ENCODE measurements at places on chromosomes 1 and 21.

DNA sequence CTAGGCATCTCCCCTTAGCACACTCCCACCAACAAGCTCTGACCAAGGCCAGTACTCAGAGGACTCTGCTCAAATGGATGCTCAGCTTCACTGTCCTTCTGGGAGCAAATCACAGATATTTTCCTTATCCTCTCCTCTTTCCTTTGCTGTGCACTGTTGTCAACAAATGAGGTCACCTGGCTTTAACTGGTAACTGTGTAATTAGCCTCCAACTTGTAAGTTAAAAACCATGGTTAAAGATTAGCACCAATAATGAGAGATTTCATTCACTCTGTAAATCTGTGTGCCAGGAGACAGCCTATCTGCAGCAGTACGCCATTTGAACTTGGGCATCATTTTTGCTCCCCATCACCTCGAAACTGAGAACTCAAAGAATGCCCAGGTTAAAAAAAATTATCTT lies 149.5 kb downstream of the GABPA start:
- no peak for DNase-seq

GRCh38 chr1:181141431-181141910 lies 53.0 kb downstream of the IER5 start:
- DNase-seq = no peak

DNA sequence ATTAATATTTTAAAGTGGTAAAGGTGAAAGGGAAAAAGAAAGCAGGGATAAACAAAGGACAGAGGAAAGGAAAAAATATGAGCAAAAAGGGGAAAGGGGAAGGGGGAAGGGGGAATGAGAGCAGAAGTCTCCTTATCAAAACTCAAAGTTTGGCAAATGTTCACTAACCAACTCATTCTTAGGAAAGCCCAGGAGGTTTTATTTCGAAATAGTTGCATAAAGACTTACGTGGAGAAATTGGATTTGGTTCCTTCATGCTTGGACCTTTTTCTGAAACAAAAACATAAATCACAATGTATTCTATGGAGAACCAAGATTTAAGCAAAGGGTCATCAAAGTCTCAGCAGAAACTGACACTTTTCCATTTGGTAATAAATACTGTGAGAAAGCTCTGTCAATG lies 188.1 kb downstream of the TGFBR3 start:
- no peak for DNase-seq

- no peak for DNase-seq
These were observed 145.1 kb downstream of the NPHP4 start for GRCh38 chr1:5847013-5847659.

DNA sequence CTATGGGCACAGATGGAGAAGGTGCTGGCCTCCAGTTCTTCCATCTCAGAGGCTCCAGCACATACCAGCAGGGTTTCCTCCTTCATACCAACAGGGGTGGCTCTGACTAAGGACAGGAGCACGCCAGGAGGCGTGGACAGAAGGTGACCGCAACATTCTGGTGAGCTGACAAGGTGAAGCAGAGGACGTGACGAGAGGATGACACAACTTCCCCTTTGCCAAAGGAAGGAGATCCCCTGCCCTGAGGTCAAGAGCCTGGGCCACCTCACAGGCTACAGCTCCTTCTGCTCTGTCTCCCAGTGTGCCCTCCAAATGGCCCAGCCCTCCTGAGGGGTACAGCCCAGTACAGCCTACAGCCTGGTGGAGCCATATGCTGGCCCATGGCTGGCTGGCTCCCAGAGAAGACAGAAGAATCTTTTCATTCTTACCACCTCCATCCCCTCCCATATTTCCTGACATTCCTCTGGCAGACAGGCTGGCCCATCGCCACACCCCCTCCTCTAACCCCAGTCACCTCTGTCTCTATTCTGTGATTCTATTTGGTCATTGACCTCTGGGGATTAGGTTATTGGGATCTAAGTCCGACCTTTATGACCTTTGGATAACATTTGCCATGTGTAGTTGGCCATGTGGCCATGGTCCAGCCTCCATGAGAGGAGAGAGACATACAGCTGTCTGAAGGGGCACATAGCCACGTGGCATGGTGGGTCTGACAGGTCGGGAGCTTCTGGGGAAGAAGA lies 5.1 kb upstream of the LAMB3 start:
- peak; percentile 59 for DNase-seq

GRCh38 chr1:31019401-31019800 lies 46.1 kb downstream of the PUM1 start:
- no peak for DNase-seq

GRCh38 chr1:34808051-34808810 lies 15.4 kb downstream of the GJA4 start:
- DNase-seq = no peak

- DNase-seq = no peak
These were observed 1.1 kb downstream of the SPRR1B start for GRCh38 chr1:153032073-153032472.

DNA sequence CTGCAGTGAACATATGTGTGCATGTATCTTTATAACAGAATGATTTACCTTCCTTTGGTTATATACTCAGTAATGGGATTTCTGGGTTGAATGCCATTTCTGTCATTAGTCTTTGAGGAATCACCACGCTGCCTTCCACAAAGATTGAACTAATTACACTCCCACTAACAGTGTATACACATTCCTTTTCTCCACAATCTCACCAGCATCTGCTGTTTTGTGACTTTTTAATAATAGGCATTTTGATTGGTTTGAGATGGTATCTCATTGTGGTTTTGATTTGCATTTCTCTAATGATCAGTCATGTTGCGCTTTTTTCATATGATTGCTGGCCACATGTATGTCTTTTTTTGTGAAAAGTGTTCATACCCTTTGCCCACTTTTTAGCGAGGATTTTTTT lies 680.5 kb downstream of the PTPRC start:
- DNase-seq = no peak

DNA sequence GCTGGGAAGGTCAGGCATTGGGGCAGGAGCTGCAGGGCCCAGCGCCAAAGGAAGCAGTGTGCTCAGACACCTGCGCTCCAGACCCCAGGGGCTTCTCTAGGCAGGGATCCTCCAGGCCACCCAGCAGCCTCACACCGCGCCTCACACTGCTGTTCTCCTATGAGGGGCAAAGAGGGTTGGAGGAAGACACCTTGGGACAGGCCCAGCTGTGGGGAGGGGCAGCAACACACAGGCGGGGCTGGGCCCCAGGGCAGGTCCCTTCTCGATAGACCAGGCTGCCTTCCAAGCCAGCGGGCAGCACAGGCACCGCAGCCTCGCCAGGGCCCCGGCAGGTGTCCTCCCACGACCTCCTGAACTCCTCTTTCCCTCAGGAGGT lies 20.7 kb upstream of the PRSS38 start:
- no peak for DNase-seq

DNA sequence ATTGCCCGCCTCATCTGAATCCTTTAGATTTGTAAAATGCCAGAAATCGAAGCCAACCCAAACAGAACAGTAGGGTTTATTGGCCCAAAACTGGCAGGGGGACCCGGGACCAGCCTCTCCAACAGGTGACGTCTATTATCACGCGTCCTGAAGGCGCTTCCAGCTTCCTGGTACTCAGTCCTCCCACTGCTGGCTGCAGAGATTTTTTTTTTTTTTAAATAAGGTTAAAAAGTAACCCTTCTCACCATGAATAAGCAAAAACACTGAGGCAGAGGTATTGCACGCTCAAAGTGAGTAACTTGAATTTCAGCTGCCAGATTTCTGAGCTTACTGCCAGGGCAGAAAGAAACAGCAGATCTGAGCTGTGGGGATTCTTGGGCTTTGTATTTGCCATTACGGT lies 54.4 kb upstream of the GCLM start:
- no peak for DNase-seq

GRCh38 chr1:2354511-2355372 lies 36.6 kb downstream of the MORN1 start:
- DNase-seq = no peak

GRCh38 chr1:226226601-226227000 lies 3.1 kb downstream of the MIXL1 start:
- DNase-seq = no peak

DNA sequence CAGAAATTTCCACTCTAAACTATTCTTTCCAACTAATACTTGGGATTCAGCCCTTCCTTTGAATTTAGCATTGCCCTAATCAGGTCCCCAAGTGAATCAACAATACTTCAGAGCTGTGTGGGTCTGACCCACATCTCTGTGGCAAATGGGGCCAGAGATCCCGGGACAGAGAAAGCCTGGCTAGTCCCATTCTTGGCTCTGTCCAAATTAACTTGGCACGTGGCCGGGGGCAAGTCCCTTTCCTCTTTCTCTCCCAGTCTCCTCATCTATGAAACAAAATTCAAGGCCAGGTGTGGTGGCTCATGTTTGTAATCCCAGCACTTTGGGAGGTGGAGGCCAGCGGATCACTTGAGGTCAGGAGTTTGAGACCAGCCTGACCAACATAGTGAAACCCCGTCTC lies 6.3 kb upstream of the ZC3H12A start:
- DNase-seq = no peak

DNA sequence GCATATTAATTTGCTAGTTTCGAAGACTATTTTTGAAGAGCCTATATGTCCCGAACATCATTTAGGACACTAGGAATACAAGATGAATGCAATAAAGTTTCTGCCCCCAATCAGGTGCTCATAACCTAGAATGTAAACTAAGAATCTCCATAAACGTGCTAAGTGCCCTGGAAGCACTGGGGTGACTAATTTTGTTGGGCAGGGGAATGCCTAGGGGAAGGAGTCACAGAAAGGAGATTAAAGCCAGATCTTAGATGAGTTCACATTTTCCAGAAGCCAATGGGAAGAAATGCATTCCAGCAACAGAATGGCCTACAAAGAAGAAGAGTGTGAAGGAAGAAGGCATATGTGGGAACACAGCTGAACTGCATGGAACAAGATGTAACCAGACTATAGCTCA lies 19.5 kb downstream of the SCYL3 start:
- no peak for DNase-seq

DNA sequence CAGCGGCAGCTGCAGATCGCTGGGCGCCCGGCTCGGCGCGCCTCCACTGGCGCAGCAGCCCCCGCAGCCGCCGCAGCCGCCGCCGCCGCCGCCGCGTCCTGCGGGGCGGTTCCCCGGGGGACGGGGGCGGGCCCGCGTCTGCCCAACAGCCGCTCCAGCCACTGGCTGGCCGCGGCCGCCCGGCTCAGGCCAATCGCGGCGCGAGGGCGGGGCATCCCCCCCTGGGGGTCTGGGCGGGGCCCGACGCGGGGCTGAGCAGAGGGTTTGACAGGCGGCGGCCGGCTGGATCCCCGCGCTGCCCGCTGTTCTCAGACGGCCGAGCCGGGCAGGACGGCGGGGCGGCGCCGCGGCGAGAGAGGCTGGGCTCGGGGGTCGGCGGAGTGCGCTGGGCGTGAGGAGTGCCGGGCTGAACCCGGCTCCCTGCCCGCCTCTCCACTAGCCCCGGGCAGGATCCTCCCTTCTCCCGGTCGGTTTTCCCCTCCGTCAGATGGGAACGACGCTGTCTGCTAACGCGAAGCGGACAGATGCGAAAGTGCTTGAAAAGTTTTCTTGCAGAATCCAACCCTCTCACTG lies at the start of gene GLIS1:
Gene GLIS1 (minus strand): TSS at position 56 of the 573 bp plus-strand sequence. CDS start 1,100 bp downstream, outside the sequence.
- peak; percentile 98 for DNase-seq

DNA sequence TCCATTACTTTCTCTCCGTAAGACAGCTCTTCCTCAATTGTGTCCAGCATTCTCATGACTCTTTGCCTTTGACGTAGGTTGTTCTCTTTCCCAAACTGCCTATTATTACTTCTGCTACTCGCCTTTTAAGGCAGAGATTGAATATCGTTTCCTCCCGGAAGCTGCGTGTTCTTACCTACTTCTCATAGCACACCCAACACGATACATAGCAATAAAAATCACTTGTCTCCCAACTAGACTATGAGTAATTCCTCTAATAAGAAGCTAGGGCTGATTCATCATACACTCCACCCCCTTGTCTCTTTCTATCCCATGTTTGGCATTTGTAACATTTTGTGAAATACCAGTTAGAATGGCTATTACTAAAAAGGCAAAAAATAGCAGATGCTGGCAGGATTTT lies 55.8 kb upstream of the SGIP1 start:
- DNase-seq = no peak

DNA sequence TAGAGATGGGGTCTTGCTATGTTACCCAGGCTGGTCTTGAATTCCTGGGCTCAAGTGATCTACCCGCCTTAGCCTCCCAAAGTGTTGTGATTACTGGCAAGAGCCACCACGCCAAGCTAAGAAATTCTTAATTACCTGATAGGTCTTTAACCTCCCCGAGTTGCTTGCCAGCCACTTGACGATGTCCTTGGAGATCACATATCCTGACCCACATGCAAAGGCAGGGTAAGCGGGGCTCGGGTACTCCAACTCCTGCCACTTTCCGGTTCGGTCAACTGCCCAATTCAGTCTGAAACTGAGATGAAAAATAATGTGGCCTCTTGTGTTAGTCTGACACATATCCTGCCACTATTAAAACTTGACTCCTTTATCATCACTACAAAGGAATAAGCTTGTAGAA lies 50.2 kb downstream of the B3GALNT2 start:
- DNase-seq = no peak

DNA sequence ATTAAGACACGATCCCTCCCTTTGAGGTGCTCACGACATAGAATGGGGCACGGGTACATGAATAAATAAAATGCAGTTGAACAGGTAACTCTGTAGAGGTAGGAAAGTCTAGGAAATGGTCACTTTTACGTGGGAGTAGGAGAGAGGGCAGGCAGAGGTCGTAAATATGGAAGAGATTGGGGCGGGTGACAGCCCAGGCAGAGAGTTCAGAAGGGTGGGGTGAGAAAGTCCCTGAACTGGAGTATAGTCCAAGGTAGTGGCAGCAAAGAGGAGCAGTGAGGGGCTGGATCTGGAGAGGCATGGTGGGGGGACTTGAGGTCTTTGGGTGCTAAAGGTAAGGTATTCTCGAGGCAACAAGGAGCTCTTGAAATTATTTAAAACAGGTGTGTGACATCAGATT lies 147.9 kb downstream of the C1orf21 start:
- no peak for DNase-seq

GRCh38 chr1:34127006-34128000 lies 37.7 kb downstream of the CSMD2 start:
- no peak for DNase-seq

DNA sequence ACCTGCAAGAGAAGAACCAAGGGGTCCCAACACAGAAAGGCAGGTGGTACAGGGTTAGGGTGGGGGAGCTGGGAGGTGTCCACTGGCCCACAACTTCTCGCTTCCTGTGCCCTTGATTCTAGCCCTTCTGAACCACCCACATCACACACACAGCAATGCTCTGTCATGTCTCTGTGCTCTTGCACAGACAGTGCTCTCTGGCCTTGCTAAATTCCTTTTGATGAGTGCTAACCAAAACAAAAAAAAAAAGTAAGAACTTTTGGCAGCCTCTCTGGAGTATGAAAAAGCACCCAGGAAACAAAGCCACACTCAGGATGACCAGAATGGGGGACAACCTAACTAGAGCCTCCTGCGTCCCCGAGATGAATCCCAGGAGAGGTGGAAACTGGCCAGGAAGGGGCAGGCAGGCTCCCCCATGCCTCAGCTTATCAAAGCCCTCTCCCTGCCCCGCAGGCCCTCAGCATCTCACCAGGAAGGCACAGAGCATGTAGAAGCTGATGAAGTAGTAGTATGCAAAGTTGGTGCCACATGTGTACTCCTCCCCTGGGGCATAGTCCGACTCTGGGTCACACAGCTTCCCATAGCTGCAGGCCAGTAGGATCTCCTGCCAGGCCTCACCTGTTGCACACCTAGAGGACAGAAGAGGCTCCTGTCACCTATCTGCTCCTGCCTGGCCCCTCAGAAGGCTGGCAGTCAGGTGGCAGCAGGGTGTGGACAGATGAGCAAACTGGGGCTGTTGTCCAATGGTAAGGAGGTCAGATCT lies 27.2 kb upstream of the KIF21B start:
- DNase-seq = no peak
